ENCODE measurements at places on chromosomes 13 and 19. TPM values are rescaled to one million over a fixed set of nuclear protein-coding genes. Genes with fewer than 3 reads are reported as not detected.

RXFP2 gene
- not detected for total RNA-seq

CLDND2 gene
- total RNA-seq: 4.4 TPM

KIR2DL1 gene
- total RNA-seq: not detected

RASAL3 gene
- 4.1 TPM for total RNA-seq

FSD1 gene
- not detected for total RNA-seq

DCAF15 gene
- total RNA-seq: 17.5 TPM

CASP14 gene
- not detected for total RNA-seq

ALOX5AP gene
- total RNA-seq: 66.9 TPM

PEAK3 gene
- 2.6 TPM for total RNA-seq

FCER2 gene
- total RNA-seq: 0.67 TPM

PNMA8C gene
- total RNA-seq: not detected

Measured in mesenteric fat pad (tissue), 1 donor.